Renal cortical epithelial cell (primary cell): ENCODE measurements at places on chromosomes 3 and 15.

DNA sequence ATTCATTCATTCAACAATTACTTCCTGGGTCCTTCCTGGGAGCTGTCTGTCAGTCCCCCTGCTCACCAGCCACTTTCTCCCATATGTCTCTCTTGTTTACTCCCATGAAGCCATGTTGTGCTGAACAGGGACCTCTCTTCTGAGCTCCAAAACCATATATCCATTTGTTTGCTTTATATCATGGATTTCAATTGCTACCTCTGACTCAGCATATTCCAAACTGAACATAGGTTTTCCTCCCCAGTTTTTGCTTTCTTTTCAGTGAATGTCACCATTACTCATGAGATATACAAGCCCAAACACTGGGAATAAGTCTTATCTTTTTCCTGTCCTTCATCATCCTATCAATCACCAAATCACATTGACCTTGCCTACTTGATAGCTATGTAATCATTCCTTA is 152.5 kb upstream of the P2RY1 start:
- no peak for DNase-seq

GRCh38 chr3:55888282-55888885 is 401.3 kb upstream of the WNT5A start:
- no peak for DNase-seq

GRCh38 chr15:73972984-73973682 is 19.0 kb downstream of the STOML1 start:
- DNase-seq = peak; percentile 68

DNA sequence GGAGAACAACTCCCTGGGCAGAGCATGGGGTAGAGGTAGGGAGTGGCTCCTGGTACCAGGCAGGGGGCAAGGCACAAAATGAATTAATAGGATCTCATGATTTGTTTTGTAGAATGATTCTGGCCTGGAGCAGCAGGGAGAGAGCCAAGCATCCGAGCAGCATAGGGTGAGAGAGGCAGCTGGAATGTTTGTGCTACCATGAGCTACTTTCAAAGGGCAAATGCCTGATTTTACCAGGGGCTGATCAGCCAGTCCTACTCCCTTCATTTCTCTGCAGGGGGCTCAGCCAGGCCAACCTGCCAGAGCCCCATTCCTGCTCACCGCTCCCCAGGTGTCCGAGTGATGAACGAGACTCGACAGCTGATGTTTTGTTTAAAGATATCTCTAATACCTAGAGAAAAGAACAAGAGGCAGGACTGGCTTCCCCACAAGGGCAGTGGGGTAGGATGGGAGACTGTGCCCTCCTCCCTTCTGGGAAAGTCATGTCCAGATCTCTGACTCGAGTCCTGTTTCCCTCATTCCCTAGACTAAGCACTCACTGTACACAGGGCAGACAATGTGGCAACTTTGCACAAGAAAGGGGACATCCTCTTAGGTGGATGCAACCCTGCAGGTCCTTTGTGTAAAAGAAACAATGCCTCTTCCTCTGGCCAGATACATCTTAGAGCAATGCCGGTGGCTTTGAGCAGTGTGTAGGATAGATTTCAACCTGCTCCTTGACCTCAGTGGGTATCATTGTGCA is 12.9 kb downstream of the DUOX2 start:
- DNase-seq = no peak

DNA sequence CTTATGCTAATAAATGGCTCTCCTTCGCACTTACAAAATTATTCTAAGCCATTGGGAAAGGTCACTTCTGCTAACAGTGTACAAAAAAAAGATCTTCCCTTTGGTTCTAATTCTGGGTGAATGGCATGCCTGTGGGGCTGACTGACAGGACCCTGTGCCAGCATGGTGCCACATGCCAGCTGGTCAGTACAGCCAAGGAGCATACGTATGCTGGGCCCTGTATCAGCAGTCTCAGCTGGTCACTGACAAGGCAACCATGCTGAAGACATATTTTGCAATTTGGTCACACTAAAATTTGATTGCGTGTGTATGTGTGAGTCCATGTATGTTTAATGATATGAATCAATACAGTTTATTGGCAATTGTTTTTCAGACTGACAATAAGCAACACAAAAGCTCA is 246.1 kb downstream of the TBL1XR1 start:
- no peak for DNase-seq

- no peak for DNase-seq
These were observed 432 bp upstream of the RAD54L2 start for GRCh38 chr3:51538115-51538458.

DNA sequence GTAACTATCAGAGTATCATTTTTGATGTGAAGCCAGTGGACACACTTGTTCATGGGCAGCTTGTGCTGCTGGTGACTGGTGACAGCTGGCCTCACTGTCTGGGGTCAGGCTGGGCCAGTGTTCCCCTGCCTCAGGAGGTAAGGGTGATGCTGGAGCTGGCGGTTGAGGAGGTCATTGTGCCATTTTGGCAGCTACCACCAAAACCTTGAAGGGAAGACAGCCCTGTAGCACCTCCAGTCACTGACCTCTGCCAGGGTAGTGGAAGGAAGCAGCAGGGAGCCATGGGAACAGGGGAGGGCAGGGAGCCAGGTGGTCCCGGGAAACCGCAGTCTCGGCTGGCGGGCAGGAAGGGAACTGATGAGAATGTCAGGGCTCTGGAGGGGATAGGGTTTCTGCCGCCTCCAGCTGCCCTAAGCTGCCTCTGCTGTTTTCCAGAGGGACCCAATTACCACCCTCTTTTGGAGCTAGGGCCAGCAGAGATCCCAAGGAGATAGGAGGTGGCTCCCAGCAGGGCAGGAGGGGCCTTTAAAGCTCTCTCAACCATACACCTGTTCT is 24.8 kb downstream of the FOXL2NB start:
- no peak for DNase-seq

GRCh38 chr3:4776399-4776979 is 202.7 kb upstream of the BHLHE40 start:
- no peak for DNase-seq

- peak; percentile 80 for DNase-seq
These were observed 13.7 kb upstream of the FGD5 start for GRCh38 chr3:14804835-14805780.

DNA sequence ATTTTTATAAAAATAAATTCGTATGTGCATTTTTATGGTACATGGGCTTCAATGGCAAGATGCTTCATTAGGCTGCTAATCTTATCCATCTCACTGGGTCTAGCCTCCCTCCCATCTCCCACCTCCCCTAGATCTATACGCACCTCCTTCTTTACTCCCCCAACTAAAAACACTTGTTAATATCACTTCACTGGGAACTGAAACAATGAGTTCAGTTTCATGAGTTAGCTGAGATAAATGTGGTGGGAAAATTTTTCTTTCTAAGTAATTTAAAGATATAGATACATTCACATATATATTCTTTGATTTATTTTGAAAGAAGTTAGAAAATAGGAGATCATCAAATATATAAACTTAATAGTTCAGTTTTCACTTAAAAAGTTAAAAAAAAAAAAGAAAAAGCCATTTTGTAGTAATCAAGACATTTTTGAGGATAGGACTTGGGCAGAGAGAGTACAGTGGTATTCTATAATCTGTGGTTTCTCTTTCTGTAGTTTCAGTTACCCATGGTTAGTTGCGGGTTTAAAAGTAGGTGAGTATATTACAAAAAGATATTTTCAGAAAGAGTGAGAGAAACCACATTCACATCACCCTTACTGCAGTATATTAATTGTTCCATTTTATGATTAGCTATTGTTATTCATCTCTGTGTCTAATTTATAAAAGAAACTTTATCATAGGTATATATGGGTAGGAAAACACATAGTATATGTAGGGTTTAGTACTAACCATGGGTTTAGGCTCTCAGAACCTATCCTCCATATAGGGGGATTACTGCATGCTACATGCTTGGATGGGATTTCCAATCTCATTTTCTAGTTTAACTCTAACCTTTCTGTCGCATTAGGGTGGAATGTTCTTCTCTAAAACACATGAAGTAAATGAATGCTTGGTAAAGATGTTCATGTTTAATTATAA is 316.0 kb upstream of the CBLB start:
- no peak for DNase-seq

DNA sequence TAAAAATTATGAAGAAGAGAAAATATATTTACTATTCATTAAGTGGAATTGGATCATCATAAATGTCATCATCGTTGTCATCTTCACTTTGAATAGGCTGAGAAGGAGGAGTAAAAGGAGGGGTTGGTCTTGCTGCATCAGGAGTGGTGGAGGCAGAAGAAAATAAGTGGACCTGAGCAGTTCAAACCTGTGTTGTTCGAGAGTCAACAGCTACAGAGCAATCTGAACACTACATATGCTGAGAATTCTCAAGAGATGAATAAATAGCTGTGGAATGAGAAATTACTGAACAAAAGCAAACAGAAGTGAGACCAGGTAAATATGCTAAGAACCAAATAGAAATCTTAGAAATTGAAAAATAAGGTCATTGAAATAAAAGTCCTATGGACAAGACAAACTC is 32.3 kb upstream of the CCK start:
- DNase-seq = no peak

- peak; percentile 48 for DNase-seq
These were observed 17.0 kb downstream of the THAP10 start for GRCh38 chr15:70875001-70875782.

GRCh38 chr3:17188378-17188777 is 303.6 kb downstream of the PLCL2 start:
- no peak for DNase-seq

DNA sequence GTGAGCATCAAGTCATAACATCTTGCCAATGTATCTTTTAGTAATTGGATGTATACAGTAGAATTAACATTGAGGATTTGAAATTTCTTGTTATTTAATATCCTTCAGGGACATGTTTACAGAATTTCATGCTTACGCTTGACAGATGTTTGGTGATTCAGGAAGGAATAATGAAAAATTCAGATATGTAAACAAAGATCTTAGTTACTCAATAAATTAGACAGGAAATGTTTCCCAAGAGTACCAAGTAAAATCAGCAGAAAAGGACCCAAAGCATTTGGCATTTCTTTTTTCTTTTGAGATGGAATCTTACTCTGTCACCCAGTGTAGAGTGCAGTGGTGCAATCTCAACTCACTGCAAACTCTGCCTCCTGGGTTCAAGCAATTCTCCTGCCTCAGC is 4.7 kb upstream of the COL6A5 start:
- DNase-seq = no peak

GRCh38 chr3:41808152-41808551 is 153.8 kb downstream of the ULK4 start:
- DNase-seq = peak; percentile 84

GRCh38 chr3:143263852-143264513 is 144.4 kb downstream of the CHST2 start:
- no peak for DNase-seq

- DNase-seq = no peak
These were observed 24.8 kb upstream of the PPIB start for GRCh38 chr15:64187396-64188191.

DNA sequence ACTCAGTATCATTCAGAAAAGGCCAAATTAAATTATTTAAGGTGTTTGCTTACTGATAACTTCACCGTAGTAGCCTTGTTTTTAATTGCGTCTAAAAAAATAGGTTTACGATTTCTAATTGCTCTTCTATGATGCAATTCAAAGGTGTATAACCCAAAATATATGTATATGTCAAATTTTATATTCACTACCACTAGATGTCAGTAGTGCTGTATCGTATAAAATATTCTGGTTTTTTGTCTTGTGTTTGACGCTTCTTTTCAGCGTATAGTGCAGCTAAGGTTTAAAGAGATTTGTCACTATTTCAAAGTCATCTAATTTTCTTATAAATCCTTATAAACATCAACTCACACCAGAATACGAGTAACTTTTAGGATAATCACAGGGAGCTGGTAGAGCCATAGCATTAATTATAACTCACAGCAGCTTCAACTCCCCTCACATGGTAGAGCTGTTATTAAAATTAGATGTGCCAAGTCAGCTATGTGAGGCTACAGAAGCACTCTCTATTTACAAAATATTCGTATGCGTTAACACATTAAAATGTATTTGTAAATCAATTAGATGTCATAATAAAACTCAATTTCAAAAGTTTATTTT is 3.5 kb downstream of the PFN2 start:
- DNase-seq = peak; percentile 62

- DNase-seq = no peak
These were observed 6.4 kb upstream of the RTP3 start for GRCh38 chr3:46491089-46492070.

- DNase-seq = no peak
These were observed 48.5 kb downstream of the PXYLP1 start for GRCh38 chr3:141280086-141280485.

- no peak for DNase-seq
These were observed 8.8 kb downstream of the OIP5 start for GRCh38 chr15:41323611-41324010.

DNA sequence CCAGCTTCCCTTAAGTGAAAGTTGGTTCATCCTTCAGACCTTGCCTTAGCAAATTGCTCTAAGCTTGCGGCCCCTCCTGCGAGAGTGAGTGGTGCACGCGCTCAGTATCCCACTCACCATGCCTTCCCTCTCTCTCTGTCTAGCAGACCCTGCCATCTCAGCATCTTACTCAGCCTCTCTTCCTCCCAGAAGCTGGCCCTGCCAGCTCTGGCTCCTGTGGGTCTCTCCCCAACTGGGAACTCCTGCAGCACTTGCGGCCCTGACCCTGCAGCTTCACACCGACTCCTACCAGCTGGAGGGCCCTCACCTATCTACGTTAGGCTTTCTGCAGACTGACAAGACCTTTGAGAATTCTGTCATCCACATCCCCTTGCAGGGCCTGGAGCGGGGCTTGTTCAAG is 286.1 kb upstream of the TLE3 start:
- DNase-seq = no peak

GRCh38 chr3:69162308-69162980 is 40.0 kb upstream of the LMOD3 start:
- DNase-seq = no peak

GRCh38 chr3:134852893-134853351 is 57.9 kb downstream of the EPHB1 start:
- DNase-seq = no peak

GRCh38 chr15:83210619-83211018 is 3.0 kb upstream of the HDGFL3 start:
- peak; percentile 85 for DNase-seq

GRCh38 chr3:35336601-35337000 is 302.7 kb upstream of the ARPP21 start:
- no peak for DNase-seq

GRCh38 chr15:82124331-82125263 is 78.8 kb upstream of the MEX3B start:
- no peak for DNase-seq

DNA sequence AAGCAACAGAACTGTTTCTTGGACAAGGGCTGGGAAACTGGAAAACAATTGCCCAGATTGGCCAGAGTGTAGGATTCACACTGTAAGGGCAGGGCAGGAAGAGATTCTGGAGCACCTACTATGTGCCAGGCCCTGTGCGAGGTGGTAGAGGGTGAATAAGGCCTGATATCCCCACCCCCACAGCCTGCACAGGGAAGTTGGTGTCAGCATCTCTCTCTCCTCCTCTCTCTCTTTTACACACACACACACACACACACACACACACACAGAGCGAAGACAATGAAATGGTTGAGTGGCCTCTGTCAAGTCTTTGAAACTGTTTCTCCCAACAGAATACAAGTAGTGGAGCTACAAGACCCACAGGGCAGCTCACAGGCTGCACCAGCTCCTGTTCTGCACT is 47.1 kb upstream of the SLCO2A1 start:
- DNase-seq = no peak
